Eye (tissue), 1 donor: ENCODE measurements at places on chromosomes 1 and 21.

- no peak for DNase-seq
Measured at GRCh38 chr21:43815107-43815613, 25.8 kb downstream of the RRP1 start.

- no peak for DNase-seq
Measured at GRCh38 chr1:245246433-245246832, 91.6 kb downstream of the KIF26B start.

DNA sequence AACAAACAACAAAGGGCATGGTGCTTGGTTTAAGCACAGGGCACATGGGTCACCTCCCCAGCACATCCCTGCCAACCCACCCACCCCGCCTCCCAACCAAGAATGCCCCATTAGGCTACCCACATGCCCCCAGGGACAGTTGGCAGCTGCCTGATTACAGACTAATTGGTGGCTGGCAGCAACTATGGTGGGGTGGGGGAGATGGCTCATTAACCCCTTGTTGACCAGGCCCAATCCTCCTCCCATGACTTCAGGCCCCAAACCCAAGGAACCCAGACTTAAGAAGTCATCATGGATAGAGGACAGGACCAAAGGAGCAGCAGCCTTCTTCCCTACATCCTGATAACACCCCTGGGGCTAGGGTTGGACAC is 1.3 kb downstream of the RIMS3 start:
- DNase-seq = peak; percentile 42

DNA sequence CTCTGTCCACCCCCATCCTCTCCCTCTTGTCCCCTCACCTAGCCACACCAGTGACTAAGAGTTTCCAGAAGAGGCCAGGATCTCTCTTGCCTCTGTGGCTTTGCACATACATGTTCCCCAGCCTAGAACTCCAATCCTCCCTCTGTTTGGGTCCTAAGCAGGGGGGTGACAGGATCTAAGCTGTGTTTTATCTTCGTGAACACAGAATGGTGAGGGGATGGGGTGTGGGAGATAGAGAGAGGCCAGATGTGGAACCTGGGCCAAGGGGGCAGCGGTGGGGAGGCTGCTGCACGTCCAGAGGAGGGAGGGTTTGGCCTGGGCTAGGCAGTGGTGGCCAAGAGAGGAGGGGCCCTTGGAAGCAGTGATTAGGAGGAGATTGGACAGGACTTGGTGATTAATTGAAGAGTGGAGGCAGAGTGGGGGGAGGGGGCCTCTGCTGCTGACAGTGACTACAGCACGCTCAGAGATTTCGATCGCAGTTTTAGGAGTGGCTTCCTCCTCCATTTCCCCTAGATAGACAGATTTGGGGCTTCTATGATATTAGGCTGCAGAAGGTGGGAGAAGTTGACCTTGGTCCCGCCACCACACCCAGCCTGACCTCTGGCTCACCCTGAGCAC is 17.1 kb upstream of the ADGRB2 start:
- peak; percentile 60 for DNase-seq

DNA sequence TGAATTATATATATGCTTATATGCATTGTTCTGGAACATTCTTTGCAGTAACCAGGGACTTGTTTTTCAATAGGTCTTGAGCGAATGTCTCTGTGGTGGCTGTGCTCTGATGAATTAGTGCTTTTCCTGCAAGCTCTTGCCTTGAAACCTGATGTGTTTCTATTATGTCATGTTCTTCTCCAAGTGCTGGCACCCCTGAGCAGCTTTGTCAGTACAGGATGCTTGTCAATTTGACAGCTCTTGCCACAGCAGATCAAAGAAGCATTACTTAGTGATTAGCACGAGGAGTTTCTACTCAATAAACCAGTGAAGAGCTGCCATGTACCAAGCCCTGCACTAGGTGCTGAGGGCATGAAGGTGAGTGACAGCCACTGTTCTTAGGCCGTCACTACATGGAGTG is 171.9 kb downstream of the PRDM2 start:
- DNase-seq = no peak

DNA sequence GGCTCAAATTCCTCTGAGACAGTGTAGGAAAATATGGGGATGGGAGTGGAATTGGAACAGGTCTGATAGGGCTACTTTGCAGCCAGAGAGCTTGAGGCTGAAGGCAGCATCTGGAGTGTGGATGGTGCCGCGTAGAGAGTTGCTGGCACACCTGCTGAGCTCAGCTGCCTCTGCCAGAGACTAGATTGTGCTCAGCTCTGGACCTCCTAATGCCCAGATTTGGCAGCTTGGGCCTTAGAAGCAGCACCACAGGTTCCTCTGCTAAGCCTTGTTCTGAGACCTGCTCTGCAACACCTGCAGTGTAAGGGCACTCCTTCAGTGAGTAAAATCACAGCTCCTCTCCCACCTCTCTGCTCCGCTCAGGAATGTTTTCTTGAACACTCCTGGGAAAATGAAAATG is 23.3 kb downstream of the ACOT11 start:
- DNase-seq = peak; percentile 37

GRCh38 chr1:58006421-58007046 is 540.0 kb downstream of the OMA1 start:
- no peak for DNase-seq

DNA sequence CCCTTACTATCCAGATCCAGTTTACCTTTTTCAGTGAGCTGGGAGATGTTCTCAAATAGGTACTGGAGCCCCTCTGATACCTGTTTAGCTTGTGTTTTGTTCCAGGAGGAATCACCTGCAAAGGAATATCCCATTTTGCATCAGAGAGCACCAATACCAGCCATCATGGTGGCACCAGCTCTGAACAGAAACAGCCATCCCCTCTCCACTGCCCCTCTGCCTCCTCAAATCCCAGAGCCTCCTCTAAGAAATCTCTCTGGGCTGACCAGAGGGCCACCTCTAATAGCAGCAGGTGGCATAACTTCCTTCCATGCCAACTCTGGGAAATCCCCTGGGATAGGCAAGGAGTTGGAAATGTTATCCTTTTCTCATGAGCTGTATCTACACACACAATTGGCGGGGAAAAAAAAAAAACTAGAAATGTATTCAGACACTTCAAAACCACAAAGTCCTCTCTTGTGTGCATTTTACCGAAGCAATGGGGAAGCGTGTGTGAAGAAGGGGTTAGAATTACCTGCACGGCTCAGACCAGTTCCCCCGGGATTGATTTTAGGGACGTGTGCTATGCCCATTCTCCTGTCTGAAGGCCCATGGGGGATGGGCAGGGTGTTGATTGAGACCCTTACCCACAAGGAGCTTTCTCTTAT is 2.4 kb downstream of the PGLYRP4 start:
- DNase-seq = no peak

- no peak for DNase-seq
Measured at GRCh38 chr1:164855716-164856329, 296.8 kb downstream of the PBX1 start.
